Astrocyte of the hippocampus (primary cell): ENCODE measurements at places on chromosomes 11 and 22.

GRCh38 chr11:45079943-45080719, 66.3 kb upstream of the PRDM11 start:
- no peak for DNase-seq

GRCh38 chr22:44497218-44497904, 672 bp downstream of the RTL6 start:
- peak; percentile 40 for DNase-seq

DNA sequence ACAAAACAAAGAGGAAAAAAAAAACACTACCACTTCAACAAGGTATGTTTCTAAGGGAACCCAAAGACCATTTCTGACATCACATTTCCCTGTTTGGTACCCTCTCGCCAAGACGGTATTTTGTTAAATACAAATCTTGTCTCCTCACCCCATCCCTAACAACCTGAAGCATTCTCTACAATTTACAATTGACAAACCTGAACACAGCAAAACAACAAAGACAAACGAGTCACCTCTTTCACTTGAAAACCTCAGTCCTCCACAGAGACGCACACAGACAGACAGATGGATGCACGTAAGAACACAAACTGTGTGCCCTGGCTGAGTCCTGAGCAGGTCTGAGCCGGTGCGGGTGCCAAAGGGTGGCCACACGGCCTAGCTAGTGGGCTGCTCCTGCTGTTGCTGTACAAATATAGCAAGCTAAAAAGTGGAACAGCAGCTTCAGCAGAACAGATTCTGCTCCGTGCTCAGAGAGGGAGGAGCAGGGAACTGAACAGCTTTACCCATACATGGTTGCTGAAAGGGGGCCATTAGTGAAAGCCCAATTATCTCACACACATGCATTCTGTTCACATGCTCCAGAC, 28.5 kb downstream of the CELF1 start:
- DNase-seq: peak; percentile 53

DNA sequence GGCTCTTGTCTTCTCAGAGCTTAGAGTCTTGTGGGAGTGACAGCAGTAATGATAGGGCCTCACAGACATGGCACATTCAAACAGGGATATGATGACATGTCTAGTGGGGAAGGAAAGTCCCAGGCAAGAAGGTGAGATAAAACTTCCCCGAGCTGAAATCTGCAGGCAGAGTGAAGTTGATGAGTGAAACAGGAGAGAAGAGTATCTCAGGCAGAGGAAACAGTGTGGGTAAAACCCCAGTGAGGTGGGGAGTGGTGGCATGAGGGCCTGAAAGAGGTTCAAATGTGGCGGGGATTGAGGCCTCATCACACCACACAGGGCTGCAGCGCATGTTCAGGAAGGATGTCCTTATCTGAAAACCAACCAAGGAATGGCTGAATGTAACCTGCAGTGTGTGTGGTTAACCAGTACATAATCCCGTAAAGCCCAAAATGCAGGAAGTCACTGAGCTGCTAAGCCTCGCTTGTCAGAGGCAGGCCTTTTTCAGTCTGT, 153.8 kb upstream of the E2F8 start:
- DNase-seq: no peak

GRCh38 chr11:13064593-13064992, 55.5 kb downstream of the RASSF10 start:
- no peak for DNase-seq

GRCh38 chr11:2325123-2325522, 23.3 kb downstream of the TSPAN32 start:
- no peak for DNase-seq

DNA sequence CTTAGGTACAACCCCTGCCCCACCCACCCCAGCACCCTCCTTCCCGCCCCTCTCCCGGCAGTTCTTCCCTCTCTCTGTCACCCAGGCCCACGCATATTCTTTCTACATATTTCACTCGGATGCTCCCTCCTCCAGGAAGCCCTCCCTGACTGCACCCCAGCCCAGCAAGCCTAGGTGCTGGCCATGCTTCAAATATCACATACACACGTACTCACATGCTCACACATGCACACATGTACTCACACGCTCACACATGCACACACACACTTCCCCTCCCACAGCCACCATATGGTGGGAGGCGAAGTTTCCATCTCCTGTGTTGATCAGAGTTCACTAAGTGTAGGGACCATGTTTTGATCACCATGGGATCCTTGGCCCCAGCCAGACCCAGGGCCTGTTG, 90.4 kb downstream of the WNT7B start:
- DNase-seq: no peak

DNA sequence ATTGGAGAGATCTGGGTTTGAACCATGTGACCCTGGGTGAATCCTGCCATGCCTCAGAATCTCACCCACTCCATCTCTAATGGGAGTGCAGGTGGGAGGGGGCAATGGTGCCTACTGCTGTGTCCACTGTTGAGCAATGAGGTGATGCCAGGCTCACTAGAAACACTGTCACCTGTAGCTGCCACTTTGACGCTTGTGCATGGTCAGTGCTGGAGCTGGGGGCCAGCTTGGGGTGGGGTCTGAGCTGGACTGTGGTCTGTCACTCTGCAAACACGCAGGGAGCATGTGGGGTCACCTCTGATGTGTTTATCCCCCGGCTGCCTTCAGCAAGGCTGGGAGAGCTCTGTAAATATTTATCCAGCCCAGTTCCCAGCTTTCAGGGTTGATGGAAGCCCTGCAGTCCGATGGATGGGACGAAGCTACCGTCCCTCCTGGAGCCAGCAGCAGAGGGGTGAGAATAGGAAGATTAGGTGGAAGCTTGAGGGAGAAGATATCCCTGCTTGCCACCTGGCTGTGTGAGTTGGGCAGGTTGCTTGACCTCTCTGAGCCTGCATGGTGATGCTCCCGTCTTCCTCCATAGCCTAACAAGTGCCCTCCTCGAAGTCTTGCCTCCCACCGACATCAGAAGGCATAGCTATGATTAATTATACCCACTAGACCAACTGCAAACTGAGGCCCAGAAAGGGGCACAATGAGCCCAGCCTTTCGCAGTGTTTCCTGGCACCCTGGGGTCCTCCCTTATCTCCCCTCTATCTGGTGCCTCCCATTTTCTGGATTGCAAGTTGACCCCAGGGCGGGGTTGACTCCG, 1.7 kb downstream of the MMP11 start:
- DNase-seq: no peak

DNA sequence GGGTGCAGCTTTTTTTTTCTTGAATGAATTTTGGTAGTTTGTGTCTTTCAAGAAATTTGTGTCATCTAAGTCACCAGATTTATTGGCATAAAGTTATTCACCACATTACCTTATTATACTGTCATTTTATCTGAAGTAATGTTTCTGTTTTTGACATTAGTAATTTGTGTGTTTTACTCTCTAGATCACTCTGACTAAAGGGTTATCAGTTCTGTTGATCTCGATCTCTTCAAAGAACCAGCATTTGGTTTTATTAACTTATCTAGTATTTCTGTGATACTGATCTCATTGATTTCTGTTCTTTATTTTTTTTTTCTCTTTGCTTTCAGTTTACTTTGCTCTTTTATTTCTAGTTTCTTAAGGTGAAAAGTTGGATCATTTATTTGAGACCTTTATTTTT, 55.5 kb downstream of the PDHX start:
- DNase-seq: no peak

GRCh38 chr11:76610871-76611475, 59.6 kb downstream of the LRRC32 start:
- DNase-seq: no peak

GRCh38 chr11:83206221-83206620, 12.7 kb downstream of the ANKRD42 start:
- no peak for DNase-seq

GRCh38 chr11:83779876-83780275, 493.7 kb upstream of the CCDC90B start:
- no peak for DNase-seq

GRCh38 chr11:1916132-1916985, 3.1 kb upstream of the TNNT3 start:
- no peak for DNase-seq

DNA sequence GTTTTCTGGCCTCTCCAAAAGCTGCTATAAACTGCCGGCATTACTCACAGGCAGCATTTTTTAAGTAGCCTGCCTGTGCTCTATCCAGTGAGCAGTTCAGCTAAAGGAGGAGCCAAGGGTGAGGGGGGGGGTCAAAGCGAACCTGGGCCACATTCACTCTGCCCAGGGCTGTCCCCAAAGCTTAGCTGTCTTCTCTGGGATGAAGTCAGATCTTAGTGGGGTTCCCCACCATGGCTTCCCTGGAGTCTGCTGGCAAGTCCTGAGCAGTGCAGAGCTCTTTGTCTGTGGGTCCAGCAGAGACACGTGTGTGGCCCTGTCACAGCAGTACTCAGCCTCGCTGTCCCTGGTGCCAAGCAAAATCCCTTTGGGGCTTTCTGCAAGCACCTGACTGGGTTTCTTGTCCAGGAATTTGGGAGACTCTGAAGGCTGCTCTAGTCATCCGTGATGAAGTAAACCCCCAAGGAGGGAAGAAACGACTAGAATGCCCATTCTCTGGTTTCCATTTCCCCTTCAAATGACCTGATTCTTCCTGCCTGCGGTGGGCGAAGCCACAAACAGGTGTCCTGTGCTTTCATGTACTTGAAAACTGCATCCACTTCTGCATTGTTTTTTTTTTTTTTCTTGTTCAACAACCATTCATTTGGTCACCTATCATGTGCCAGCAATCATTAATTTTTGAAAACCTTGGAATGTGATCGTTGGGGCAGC, 2.6 kb downstream of the KCNJ5 start:
- DNase-seq: no peak

GRCh38 chr11:126440276-126440675, 84.8 kb downstream of the ST3GAL4 start:
- no peak for DNase-seq

- peak; percentile 6 for DNase-seq
These were observed 6.3 kb downstream of the FDX1 start for GRCh38 chr11:110435780-110436717.

DNA sequence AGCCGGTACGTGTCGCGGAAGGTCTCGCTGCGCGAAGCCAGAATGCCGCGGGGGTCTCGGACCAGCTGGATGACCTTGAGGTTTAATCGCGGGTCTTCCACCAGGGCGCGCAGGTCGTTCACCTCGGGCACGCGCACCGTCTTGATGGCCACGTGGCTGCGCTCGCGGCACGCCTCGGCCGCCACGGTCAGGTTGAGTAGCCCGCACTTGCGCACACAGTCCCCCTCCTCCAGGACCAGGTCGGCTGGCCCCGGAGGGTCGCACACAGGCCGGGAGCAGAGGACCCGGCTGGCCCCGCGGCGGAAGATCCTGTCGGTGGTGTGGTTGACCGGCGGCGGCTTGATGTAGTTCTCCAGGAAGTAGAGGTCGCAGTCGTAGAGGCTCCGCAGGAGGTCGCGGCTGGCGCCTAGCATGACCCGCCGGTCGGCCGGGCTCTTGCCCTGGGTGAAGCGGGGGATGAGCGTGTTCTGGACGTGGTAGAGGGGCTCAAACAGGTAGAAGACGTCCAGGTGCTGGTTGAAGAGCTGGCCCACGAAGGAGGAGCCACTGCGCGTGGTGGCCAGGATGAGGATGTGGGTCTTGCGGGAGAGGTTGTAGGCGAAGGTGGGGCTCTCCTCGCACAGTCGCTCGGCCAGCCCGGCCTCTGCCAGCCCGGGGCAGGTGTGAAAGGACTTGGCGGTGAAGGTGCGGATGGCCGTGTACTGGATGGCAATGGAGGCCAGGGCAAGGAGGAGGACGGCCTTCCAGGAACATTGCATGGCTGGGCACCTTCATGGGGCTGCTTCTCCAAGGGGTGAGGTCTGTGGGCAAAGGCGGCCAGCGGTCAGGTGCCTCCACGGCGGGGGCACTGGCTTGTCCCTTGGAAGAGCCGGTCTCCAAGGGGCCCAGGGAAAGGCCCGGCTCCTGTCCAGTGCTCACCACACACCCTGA, 15.0 kb downstream of the CHST1 start:
- DNase-seq: no peak

DNA sequence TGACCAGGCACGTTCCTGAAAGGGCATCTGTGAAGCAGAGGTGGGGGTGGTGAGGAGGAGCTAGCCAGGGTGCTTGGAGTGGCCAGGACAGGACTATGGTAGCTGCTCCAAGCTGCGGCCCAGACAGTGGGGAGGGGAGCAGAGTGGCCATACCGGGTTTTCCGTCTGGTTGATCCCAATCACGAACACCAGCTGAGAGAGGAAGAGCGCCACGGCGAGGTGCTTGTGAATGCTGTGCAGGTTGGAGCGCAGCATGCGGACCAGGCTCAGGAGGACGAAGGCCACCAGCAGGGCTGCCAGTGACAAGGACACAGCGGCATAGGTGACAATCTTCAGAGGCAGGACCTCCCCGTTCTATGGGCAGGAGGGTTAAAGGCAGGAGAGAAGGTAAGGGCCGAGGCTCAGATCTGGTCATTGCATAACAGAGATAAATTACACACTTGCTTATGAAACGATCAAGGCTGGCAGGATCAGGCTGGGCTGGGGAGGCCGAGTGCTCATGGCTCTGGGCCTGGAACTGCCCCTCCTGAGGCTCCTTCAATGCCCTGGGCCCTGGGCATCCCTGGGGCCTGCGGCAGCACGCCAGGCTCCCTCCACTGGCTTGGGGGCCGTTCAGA, 41.5 kb downstream of the TRMU start:
- no peak for DNase-seq
